ENCODE measurements at places on chromosomes 6 and 20. TPM values are rescaled to one million over a fixed set of nuclear protein-coding genes. Genes with fewer than 3 reads are reported as not detected.

DNA sequence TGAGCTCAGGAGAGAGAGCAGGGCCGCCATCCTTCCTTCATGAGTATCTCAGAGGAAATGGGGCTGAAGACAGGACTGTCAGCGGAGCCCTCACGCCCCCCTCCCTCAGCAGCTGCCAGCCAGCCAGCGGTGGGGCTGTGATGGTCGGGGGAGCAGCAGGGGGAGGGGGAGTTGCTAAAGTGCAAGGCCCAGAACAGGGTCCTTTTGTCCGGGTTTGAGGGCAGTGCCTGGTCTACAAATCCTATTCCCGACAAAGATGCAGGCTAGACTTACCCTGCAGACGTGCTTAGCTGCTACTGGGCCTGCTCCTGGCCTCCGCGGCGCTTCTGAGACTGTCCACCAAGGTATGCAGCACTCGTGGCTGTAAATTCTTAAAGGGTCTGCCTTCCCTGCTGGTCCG is 593.4 kb upstream of the CDH4 start:
- H3K27ac ChIP-seq = peak overlapping the region; percentile 27
- H3K27me3 ChIP-seq = no peaks in the 10 kb centered on the region
- H3K4me3 ChIP-seq = no peak overlapping the region
- no peak for DNase-seq

DNA sequence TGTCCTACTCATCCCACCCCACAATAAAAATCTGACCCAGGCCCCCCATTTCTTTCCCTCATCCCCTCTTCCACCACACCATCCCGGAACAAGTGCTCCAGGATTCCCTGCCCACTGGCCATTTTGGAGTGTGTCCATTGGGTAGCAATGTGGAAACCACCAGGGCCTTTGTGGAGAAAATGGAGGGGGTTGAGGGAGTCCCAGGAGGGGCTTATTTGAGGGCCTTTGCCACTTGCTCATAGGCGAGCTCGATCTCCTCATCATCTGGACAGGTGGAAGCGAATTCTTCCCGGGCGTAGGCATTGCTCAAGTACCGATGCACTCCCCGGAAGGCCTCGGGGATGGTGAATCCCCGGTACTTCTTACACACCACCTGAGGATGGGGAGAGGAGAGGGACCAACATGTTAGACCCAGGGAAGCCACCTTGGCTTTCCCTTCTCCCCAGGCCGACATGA is 1.6 kb upstream of the DDAH2 start:
- peaks cover 10% of the 10 kb centered on the region for H3K4me1 ChIP-seq
- DNase-seq = peak; percentile 41
- H3K4me3 ChIP-seq = no peak overlapping the region
- no peaks in the 10 kb centered on the region for H3K36me3 ChIP-seq

DNA sequence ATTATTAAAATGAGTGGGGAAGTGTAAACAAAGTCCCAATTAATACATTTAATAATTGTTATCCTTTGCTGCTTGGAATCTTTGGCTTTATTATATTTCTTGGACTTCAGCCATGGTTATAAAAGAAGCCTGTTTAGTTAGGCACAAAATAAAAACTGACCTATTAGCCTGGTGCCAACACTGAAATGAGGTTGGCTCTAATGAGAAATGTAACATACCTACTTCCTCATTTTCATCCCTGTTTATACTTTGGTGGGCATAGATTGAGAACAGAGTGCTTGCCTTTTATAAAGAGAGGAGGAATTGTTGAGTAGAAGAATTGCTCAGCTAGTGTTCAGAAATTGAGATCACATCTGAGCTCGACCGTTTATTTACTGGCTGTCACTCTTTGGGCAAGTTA is 471.3 kb downstream of the UTRN start:
- H3K36me3 ChIP-seq = no peaks in the 10 kb centered on the region
- H3K27me3 ChIP-seq = no peaks in the 10 kb centered on the region
- no peak overlapping the region for H3K4me3 ChIP-seq
- H3K4me1 ChIP-seq = no peaks in the 10 kb centered on the region
- no peak for DNase-seq

GRCh38 chr20:36773107-36773596 is 411 bp downstream of the DSN1 start:
- H3K27me3 ChIP-seq = no peaks in the 10 kb centered on the region
- no peak for DNase-seq
- no peaks in the 10 kb centered on the region for H3K36me3 ChIP-seq
- peaks cover 2% of the 10 kb centered on the region for H3K4me1 ChIP-seq
- peak overlapping the region; percentile 90 for H3K27ac ChIP-seq
- peak overlapping the region; percentile 80 for H3K4me3 ChIP-seq

DNA sequence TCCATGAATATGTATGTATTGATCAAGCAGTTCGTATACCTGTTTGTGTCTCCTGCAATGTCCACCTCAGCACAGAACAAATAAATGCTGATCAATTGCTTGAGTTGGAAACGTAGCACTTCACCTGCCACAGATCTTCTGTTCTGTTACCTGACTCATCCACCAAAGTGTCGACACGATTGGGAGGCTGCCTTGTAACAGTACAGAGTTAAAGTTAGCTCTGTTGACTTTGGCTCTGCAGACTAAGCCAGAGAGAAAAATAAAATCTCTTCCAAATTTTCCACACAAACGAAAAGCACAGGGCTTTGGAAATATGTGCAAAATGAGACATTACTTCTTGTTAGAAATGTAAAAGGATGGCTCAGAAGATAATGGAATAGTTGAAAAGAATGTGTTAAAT is 245.4 kb downstream of the NRN1 start:
- no peaks in the 10 kb centered on the region for H3K4me1 ChIP-seq
- H3K36me3 ChIP-seq = no peaks in the 10 kb centered on the region
- no peak overlapping the region for H3K27ac ChIP-seq
- DNase-seq = no peak
- H3K4me3 ChIP-seq = no peak overlapping the region
- H3K27me3 ChIP-seq = no peaks in the 10 kb centered on the region

DNA sequence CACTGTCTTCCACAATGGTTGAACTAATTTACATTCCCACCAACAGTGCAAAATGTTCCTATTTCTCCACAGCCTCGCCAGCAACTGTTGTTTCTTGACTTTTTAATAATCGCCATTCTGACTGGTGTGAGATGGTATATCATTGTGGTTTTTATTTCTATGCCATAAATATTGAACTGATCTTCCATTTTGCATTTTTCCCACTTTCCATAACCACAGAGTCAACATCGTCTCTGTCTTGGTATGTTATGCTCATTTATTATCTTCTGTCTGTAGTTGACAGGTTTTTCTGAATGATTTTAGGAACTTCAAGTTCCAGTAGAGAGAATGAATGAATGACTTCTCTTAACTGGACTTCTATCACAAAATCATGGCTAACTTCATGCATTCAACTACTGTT is 259.8 kb downstream of the UST start:
- H3K4me1 ChIP-seq = no peaks in the 10 kb centered on the region
- no peak for DNase-seq
- no peaks in the 10 kb centered on the region for H3K27me3 ChIP-seq

- peaks cover 5% of the 10 kb centered on the region for H3K4me1 ChIP-seq
- no peak for DNase-seq
- H3K4me3 ChIP-seq = no peak overlapping the region
- H3K27ac ChIP-seq = no peak overlapping the region
- H3K36me3 ChIP-seq = no peaks in the 10 kb centered on the region
These were observed 3.2 kb downstream of the ACTR5 start for GRCh38 chr20:38751360-38751976.

- no peaks in the 10 kb centered on the region for H3K36me3 ChIP-seq
- no peak overlapping the region for H3K27ac ChIP-seq
- H3K4me3 ChIP-seq = no peak overlapping the region
- DNase-seq = no peak
These were observed 59.9 kb downstream of the MACROD2 start for GRCh38 chr20:14055127-14055742.

- peak overlapping the region; percentile 96 for H3K4me3 ChIP-seq
- H3K36me3 ChIP-seq = no peaks in the 10 kb centered on the region
- H3K4me1 ChIP-seq = peaks cover 16% of the 10 kb centered on the region
- H3K27ac ChIP-seq = peak overlapping the region; percentile 90
These were observed 1.0 kb downstream of the IGF2R start for GRCh38 chr6:159969921-159970320.

- no peaks in the 10 kb centered on the region for H3K27me3 ChIP-seq
- no peaks in the 10 kb centered on the region for H3K36me3 ChIP-seq
- no peak overlapping the region for H3K4me3 ChIP-seq
- H3K27ac ChIP-seq = no peak overlapping the region
These were observed 91.0 kb downstream of the BCKDHB start for GRCh38 chr6:80197474-80197873.

DNA sequence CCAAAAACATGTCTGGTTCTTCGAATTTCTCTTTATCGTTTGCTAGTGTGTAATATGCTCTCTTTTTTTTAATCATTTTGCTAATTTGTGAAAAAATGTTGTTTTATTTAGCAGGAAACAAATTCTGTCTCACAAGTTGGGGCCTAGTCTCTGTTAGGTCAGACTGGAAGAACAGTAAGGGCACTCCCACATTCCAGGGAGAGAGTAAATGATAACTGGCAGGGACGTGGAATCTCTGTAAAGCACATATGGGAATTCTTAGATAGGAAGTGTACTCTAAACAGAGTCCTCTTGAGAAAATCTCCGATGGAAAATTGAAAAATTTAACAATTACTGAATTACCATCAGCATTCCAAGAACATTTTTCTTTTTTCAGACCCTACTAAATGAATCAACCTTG is 16.4 kb upstream of the CCDC28A start:
- no peaks in the 10 kb centered on the region for H3K4me1 ChIP-seq
- no peak overlapping the region for H3K4me3 ChIP-seq
- H3K36me3 ChIP-seq = no peaks in the 10 kb centered on the region
- no peak overlapping the region for H3K27ac ChIP-seq
- no peak for DNase-seq

- H3K27ac ChIP-seq = no peak overlapping the region
- no peak overlapping the region for H3K4me3 ChIP-seq
- no peaks in the 10 kb centered on the region for H3K4me1 ChIP-seq
- H3K27me3 ChIP-seq = no peaks in the 10 kb centered on the region
- no peak for DNase-seq
These were observed 55.1 kb downstream of the ID4 start for GRCh38 chr6:19892260-19892659.

GRCh38 chr6:50271266-50271665 is 221.5 kb upstream of the DEFB112 start:
- no peaks in the 10 kb centered on the region for H3K4me1 ChIP-seq
- H3K27me3 ChIP-seq = no peaks in the 10 kb centered on the region
- H3K27ac ChIP-seq = no peak overlapping the region
- DNase-seq = no peak
- H3K4me3 ChIP-seq = no peak overlapping the region
- H3K36me3 ChIP-seq = no peaks in the 10 kb centered on the region

WFDC12 gene
- total RNA-seq = not detected

EBF4 gene
- total RNA-seq = 55.5 TPM

MKKS gene
- total RNA-seq = 7.7 TPM

SLC17A1 gene
- total RNA-seq = not detected

MROH8 gene
- 4.6 TPM for total RNA-seq

NELFE gene
- total RNA-seq = 65.0 TPM

NRN1 gene
- total RNA-seq = 9.6 TPM

GGTLC1 gene
- not detected for total RNA-seq

L3MBTL3 gene
- total RNA-seq = 14.1 TPM

ZNF391 gene
- total RNA-seq = 10.1 TPM

PPIL6 gene
- 13.0 TPM for total RNA-seq

TGM2 gene
- 320 TPM for total RNA-seq

PRDM13 gene
- not detected for total RNA-seq

C2 gene
- total RNA-seq = 11.4 TPM

CD109 gene
- total RNA-seq = 1.5 TPM

FERMT1 gene
- total RNA-seq = 7.1 TPM

CD40 gene
- 28.0 TPM for total RNA-seq
